ENCODE measurements at places on chromosomes 7 and 10. TPM values are rescaled to one million over a fixed set of nuclear protein-coding genes. Genes with fewer than 3 reads are reported as not detected.
A peak's percentile ranks its signal among the peaks of the same experiment; 100 is the strongest.

GRCh38 chr7:30921540-30922401 is 10.1 kb downstream of the AQP1 start:
- no peak for DNase-seq

ARMS2 gene
- polyA plus RNA-seq = not detected

DNA sequence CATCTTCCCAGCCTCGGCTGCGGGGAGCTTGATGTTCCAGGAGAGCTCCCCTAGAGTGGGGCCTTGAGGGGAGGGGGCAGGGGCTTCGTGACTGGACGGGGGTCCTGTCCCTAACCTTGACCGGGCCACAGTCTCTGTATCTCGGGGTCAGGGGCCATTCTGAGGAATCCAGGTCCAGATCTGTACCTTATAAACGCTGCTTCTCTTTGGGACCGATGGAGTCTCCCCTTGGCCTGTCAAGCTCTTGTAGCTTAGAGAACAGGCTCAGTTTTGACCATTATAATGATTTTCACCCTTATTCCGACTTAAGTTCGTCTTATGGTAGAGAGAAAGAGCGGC is 831 bp downstream of the ZKSCAN5 start:
- DNase-seq = no peak

DNA sequence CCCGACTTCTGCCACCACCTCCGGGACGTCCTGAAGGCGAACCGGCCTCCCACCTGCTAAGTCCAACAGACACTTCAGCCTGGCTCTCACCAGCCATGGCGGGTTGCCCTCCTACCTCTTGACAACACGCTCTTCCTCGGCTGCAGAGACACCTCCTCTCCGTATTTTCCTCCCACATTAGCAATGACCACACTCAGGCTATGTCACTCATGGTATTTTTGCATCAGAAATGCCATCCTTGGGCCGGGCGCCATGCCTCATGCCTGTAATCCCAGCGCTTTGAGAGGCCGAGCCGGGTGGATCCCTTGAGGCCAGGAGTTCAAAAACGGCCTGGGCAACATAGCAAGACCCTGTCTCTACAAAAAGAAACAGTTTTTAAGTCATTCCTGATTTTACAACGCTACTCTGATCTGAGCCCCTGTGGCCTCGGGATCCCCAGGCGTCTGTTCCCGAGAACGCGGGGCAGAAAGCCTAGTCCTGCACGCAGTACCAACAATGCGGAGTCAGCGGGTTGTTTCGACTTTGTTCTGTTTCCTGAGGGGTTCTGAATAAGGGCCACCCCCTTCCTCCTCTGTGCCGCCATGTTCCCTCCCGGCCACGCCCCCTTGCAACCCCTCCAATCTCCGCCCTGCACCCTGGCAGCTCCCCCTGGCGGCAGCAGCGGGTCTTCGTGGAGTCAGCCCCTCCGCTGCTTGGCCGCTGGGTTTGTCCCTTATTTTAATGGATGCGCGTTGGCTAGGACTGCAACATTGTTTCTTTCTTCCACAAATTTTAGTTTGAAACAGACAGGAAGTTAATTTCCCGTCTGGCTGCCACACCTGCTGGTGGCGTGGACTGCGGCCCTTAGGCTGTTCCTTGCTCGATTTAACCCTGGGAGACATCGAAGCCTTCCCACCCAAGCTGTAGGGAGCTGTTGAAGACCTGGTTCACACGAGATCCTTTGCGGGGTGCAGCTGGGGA is 9.7 kb upstream of the ZFAND2A start:
- peak; percentile 39 for DNase-seq

GRCh38 chr10:59085711-59086502 is 90.5 kb upstream of the PHYHIPL start:
- no peak for DNase-seq

DNA sequence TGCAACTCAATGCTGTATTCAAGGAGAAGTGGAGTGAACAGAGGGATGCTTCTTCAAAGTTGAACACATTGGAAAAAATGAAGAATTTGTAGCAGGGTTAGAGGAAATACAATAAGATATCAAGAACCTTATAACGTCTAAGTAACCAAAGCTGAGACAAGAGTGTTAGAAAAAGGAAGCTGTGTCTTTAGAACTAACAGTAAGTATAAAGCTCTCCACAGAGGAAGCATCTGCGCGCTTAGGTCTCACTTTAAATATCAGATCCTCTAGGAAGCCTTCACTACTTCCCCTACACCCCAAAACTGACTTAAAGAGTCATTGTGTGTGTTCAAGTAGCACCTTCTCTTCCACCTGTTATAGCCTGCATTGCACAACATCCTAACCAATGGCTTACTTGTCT is 43.0 kb downstream of the CH25H start:
- DNase-seq = no peak

- DNase-seq = no peak
These were observed 101.3 kb downstream of the COL28A1 start for GRCh38 chr7:7434329-7434728.

AGBL3 gene
- 16.9 TPM for polyA plus RNA-seq

DNA sequence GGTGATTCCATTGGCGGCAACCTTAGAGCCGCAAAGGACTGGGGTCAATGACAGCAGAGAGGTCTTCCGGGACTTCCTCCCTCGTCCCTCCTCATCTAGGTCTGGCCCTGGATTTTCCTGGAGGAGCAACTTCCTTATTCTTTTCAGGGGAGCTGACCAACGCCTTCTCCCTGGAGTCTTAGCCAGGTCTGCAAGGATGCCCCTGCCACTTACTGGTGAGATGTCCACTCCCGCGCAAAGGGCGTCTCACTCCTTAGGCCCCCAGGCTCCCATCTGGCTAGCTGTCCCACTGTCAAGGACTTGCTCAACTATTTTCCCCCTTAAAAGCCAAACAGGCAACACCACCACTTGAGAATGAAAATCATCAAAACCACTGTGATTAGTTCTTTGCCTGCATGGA is 42.0 kb upstream of the NMT2 start:
- no peak for DNase-seq

GRCh38 chr7:26293569-26294308 is 2.1 kb downstream of the SNX10 start:
- no peak for DNase-seq

- peak; percentile 9 for DNase-seq
These were observed 162.9 kb downstream of the ARL5B start for GRCh38 chr10:18822156-18822555.

DNA sequence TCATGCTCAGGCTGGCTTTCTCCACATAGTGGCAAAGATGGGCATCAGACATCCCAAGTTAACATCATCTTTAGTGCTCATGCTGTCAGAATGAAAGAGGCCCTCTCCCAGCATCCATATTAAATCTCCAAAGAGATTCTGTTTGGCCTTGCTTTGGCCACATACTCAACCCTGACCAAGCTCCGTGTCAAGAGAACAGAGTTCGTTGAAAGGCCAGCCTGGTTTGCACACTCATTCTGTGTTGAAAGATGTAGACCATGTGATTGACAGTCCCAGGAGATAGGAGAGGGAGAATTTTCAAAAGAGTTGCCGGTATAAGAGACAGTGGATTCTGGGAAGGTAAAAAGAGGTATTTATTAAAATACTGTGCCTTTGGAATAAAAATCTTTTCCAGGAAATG is 19.7 kb downstream of the MET start:
- DNase-seq = no peak

DNA sequence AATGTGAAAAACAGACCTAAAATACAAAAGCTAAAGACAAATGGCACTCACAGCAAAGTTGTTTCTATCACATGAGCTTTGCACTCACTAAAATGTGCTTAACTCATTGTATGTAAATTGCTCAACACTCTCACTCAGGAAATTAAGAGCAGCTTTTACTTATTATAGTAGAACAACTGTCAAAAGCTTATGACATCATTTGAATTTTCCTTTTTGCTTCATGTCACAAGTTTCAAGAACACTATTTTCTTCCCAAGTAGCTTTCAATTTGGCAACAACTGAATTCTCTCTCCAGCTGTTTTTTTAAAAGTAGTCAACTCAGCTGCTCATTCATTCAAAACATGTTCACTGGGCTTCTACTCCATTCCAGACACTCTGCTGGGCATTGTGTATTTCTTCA is 46.9 kb downstream of the ATE1 start:
- peak; percentile 71 for DNase-seq

DNA sequence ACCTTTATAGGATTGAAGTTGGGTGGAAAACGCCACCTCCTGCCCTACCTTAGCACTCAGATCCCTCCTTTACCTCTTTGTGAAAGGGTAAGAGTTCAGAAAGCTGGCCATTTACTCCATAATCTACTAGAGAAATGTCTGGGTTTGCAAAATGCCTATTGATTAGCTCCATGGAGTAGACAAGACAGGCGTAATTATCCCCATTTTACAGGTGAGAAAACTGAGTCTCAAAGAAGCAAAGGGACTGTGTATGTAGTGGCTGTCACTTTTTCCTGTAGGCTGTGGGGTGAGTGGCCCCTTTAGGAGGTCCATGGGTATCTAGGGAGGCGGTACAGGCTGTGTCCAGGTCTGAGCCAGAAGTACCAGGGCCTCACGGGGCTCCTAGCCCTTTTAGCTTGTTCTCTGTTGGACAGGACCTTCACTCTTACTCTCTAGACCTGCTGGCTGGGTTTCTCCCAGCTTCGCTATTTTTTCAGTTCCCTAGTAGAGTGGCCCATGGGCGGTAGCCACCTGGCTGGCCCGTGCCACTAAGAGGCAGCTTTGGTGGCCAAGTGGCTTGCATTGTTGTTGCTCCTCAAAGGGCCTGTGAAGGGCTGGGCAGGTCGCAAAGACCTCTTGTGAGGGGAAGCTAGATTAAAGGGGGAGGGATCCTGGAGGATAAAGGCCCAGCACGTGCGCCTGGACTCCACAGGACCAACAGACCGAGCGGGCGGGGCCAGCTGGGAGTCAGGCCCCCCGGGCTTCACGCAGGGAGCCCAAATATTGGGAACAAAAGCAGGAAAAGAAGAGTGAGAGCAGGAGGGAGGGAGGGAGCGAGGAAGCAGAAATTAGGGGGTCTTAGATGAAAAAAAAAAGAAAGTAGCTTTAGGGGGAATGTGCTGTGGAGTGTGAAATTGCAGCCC is 4.7 kb upstream of the PAX2 start:
- DNase-seq = no peak

HOXA13 gene
- polyA plus RNA-seq = not detected

DNA sequence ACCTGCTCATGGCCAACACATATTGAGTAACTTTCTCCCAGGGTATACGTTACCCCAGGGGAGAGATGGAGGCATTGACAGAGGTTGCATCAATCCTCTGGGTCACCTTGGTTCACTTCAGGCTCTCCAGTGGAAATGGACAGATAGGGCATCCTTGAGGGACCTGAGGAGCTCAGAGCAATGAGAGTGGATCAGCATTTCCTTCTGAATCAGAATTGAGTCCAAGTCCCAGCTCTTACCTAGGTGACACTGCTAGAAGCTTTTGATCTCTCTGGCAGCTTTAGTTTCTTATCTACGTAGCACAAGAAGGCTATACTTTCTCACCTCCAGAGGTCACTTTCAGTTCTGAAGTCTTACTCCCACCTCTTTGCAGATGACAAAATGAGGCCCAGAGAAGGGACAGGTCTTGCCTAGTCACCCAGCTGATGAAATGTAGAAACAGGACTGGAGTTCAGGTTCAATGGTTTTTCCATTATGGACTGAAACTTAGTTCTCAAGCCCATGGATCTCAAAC is 35.2 kb downstream of the PANK1 start:
- DNase-seq = no peak

GRCh38 chr7:44587843-44588711 is 6.0 kb upstream of the TMED4 start:
- no peak for DNase-seq

Measured in right lung (tissue), 10 donors.